ENCODE measurements at places on chromosomes 6 and 20.

GRCh38 chr6:26172608-26172968 lies 85.4 kb downstream of the HFE start:
- DNase-seq: no peak

GRCh38 chr20:56698749-56699148 lies 69.6 kb downstream of the TFAP2C start:
- no peak for DNase-seq

GRCh38 chr20:20138301-20139064 lies 86.2 kb downstream of the CFAP61 start:
- no peak for DNase-seq

- no peak for DNase-seq
Observed at GRCh38 chr6:31179042-31179386, 8.5 kb upstream of the POU5F1 start.

GRCh38 chr6:26478985-26479278 lies 21.2 kb upstream of the BTN1A1 start:
- no peak for DNase-seq

All from NCI-H2081 (cell line).